ENCODE measurements at places on chromosomes 7 and 10.

DNA sequence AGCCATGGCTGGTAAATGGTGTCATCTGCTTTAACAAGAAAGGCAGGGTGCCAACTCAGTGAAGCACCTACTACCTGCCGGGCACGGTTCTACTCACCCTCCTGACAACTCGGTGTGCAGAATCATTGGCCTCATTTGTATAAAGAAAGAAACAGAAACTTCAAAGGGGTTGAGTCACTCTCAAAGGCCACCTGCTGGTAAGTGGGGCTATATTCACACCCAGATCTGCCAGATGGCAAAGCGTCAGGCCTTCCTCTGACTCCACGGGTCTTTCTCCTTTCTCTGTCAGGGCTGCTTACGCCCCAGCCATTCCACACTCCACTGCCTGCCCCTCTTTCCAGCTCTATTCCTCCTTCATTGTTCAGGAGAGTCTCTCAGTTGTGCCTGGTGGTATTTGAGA is 309.2 kb downstream of the GFRA1 start:
- no peak for DNase-seq

DNA sequence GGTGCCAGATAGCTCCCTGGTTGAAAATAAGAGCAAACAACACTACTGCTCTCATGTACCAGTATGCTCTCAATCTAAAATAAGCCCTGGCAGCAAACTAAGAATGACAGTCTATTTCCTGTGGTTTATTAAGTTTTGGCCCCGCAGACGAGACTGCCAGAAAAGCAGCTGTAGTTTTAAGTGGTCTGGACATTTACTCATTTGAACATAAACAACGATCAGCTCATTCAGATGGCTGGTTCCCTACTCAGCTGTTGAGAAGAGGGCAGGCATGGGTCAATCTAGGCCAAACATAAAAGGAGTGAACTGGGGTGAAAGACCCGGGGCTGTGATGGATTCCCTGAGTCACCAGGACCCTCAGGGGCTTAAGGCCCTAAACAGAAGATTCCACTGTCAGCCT is 4.5 kb downstream of the TRIL start:
- no peak for DNase-seq

DNA sequence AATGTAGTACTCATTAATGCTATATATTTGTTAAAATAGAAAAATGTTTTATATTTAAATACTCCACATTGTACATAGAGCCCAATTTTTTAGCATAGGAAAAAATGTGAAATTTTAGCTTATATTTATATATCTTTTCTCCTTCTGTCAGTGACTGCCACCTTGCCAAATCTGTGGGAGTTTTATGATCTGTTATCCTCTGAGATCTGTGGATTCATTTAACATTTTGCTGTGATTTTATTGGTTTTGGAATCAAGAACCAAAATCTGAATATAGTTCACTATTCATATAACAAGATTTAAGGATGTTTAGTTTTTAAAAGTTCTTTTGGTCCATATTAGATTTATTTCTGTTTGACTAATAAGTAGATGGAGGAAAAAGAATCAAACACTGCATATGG is 127.9 kb downstream of the PPP1R9A start:
- no peak for DNase-seq

DNA sequence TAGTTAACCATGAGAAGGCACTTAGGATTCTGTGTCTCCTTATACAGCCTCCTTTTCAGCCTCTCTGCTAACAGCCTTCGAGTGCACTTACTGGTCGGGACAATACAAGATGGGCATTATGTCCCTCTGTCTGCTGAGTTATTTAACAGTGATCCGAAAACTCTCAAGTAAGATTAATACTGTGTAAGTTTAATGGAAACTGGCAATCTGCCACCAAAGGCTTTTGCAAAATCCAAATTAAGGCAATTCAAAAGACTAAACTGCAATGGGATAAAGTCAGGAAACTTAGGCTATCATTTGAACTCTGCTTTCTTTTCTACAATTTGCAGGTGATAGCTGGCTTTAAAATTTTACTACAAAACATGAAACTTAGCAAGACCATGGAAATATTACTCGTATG is 477.8 kb downstream of the TFEC start:
- no peak for DNase-seq

- DNase-seq = no peak
Observed at GRCh38 chr10:72689660-72690059, 2.3 kb upstream of the MCU start.

GRCh38 chr10:124239134-124239533 is 145.7 kb upstream of the CHST15 start:
- no peak for DNase-seq

DNA sequence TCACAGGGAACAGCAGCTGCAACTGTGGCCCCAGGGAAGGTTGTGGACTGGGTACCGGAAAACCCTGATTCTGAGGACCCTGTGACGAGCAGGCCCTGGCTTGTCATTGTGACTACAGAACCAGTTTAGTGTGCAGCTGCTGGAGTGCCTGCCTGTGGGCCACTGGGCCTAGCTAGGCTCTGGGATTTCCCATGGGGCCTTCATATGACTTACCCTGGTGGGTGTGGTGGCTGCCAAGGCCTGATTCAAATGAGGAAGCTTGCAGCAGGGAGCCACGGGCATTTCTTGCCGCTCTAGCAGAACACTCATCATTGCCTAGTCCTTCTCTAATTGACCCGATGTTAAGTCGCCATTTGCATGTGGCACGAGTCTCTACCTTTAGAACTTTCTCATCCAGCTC is 14.7 kb upstream of the CAMK2G start:
- DNase-seq = no peak

DNA sequence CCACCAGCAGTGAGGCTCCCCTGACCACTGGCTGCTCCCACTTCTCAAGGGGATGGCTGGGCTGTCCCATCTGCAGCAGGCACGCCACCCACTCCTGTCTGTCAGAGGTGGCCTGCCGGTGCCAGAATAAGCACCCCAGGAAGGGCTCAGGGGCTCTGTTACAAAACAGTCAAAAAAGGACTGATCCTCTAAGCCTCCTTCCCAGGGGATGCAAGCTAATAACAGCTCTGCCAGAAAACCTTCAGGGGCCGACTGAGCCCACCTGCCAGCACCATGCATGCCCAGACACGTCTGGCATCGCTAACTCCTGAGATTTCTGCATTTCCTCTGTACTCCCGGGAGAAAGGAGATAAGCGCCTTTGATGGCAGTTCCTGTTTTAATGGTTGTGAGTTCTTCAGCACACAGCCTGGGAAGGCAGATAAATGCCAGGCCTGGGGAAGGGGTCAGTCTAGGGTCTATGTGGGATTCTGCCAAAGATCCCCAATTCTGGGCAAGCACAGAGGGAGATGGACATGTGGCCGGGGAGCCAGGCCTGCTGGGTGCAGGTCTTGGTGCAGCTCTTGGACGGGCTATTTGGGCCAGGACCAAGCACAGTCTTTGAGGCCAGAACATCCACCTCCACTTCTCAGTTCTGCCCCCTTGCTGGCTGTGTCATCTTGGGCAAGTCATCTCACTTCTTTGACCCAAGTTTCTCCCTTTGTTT is 128.4 kb downstream of the ARHGAP22 start:
- peak; percentile 12 for DNase-seq

GRCh38 chr7:134660242-134660785 is 13.7 kb downstream of the BPGM start:
- DNase-seq = no peak

DNA sequence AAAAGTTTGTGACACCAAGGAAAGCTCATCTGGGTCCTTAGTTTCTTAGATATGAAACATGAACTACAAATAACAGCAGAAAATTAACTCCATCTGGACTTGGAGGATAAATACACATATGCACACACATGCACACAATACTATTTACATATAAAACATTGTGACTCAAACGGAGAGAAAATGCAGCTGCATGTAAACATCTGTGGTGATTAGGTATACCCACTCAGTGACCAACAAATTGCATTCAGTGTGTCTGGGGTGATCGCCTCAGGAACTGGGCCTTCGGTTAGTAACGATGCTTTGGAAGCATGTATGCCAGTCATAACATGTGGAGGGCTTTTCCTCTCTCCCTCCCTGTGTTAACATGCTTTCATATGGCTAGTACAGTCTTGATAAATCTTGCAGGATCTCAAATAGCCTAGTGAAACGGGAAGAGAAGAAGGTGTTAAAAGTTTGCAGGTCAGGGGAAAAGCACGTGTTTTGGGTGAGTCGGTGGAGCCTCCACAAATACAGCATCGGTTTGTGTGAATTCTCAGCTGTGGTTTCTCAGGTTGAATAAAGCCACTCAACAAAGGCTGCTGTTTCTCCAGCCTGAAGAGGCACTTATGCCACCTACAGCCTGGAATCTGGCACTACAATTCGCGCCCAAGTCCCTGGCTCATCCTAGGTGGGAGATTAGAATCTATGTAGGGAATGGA is 8.7 kb upstream of the GLRX3 start:
- DNase-seq = peak; percentile 51

- DNase-seq = no peak
Observed at GRCh38 chr7:108190891-108191290, 60.7 kb upstream of the LAMB4 start.

DNA sequence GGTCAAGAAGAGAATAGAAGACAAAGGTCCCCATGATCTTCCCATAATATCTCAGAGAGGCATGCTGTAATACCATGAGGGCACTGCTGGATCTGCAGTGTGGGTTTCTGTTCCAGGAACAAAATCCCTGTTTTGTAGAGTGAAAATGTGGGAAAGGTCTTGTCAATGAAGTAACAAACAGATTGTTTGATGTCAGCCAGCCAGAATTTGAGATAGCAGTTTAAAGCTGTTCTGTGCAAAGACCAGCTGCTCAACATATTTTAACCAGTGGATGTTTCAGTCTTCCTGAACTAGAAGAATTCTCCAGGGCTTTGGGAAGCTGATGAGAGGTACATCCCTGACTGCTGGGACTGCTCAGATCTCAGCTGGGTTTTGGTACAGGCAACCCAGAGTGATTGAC is 1012.5 kb downstream of the DNAJB9 start:
- no peak for DNase-seq

DNA sequence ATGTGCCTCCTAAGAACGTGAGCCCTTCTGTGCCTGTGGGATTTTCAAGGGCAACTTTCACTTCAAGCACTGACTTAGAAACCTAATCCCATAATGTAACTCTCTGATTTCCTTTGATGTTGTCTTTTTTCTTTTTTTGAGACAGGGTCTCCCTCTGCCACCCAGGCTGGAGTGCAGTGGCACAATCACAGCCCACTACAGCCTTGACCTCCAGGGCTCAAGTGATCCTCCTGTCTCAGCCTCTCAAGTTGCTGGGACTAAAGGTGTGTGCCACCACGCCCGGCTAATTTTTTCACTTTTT is 64.4 kb upstream of the GSDME start:
- no peak for DNase-seq

GRCh38 chr10:97129666-97130065 is 56.1 kb downstream of the SLIT1 start:
- no peak for DNase-seq

DNA sequence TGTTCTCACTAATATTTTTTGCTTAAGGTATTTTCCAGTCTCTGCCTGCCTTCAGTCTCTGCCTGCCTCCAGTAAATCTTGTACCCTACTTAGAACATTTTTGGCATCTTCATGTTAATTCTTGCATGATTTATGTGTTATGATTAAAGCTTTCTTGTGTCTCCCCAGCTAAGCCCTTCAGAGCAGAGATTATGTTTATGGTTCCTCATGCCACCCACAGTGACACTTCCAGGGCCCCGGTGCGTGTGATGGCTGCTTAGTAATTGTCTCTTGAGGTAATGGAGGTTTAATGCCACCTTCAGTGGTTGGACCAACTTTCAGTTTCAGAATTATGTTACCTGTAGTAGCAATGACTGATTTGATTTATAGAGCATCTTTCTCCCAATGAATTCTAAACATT is 70.6 kb upstream of the MET start:
- DNase-seq = no peak

GRCh38 chr10:28305553-28305952 is 2.7 kb upstream of the MPP7 start:
- DNase-seq = no peak

DNA sequence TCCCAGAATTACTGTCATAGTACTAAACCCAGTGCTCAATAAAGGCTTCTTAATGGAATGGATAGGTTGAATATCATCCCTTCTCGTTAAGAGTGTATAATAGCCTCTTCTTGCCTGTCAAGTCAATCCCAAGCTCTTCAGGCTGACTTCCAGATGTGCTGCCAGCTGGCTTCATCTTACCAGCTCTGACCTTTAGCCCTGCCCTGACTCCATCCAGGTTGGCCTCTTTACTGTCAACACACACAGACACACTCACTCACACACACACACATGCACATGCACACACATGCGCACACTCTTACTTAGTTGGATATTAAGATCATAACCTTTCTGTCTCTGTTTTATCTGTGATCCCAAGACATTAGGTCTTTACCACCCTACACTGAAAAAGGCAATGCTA is 49.1 kb downstream of the ASB4 start:
- no peak for DNase-seq

DNA sequence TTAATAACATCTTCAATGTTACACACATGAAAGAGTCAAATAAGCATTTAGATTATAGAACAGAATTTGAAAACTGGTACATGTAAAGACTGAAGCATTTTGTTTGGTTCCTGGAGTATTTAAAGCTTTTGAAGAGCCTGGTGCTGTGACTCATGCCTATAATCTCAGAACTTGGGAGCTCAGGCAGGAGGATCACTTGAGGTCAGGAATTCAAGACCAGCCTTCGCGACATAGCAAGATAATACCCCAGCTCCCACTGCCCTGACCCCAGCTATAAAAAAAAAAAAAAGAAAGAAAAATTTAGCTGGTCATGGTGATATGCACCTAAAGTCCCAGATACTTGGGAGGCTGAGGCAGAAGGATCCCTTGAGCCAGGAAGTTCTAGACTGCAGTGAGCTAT is 87.8 kb downstream of the HDAC9 start:
- DNase-seq = no peak

DNA sequence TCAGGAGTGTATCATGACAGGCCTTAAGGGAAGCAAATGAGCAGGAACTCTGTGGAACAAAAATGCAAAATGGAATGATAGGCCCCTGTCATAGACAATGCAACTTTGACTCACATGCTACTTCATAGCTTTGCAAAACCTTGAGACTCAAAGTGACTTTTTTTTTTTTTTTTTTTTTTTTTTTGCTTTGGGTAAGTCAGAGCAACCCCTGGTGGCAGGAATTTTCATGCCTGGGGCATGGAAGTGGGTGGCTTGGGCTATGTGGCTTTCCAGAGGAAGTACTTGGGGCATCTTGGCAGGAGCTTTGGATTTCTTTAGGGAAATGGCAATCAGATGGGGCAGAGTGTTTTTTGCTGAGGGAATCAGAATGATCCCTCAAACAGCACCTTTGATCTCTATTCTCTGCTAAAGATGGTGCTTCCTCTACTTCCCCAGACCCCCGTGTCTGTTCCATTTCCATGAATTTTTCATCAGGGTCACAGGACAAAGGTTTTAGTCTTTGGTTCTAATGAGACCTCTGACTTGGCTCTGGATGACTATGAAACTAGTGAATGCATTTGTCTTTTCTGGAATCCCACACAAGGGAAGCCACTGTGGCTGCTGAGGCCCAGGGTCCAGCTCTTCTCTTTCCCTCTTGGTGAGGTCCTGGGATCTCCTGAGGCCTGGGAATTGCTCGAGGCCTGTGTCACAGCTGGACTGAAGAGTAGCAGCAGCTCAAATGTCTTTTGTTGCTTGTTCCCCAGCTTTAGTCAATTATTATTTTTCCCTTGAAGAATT is 62.8 kb downstream of the TACC2 start:
- no peak for DNase-seq

- no peak for DNase-seq
Observed at GRCh38 chr10:71088054-71088453, 124.3 kb upstream of the UNC5B start.

GRCh38 chr10:73019100-73019499 is 64.5 kb upstream of the PLA2G12B start:
- DNase-seq = no peak

- DNase-seq = no peak
Observed at GRCh38 chr7:2068693-2069471, 163.9 kb downstream of the MAD1L1 start.
